Activated naive CD8-positive, alpha-beta T cell treated with anti-CD3 and anti-CD28 coated beads, Interleukin-2, amount 50 U/mL, for 24 hours (primary cell): ENCODE measurements at places on chromosomes 1 and 21.

- peak; percentile 57 for DNase-seq
- peaks cover 9% of the 10 kb centered on the region for H3K4me1 ChIP-seq
- H3K27ac ChIP-seq: no peak overlapping the region
- H3K36me3 ChIP-seq: no peaks in the 10 kb centered on the region
Measured at GRCh38 chr1:116910379-116911187, 867 bp downstream of the PTGFRN start.

- peaks cover 2% of the 10 kb centered on the region for H3K4me1 ChIP-seq
- peaks cover 3% of the 10 kb centered on the region for H3K36me3 ChIP-seq
Measured at GRCh38 chr1:232985882-232986526, 35.6 kb downstream of the NTPCR start.

DNA sequence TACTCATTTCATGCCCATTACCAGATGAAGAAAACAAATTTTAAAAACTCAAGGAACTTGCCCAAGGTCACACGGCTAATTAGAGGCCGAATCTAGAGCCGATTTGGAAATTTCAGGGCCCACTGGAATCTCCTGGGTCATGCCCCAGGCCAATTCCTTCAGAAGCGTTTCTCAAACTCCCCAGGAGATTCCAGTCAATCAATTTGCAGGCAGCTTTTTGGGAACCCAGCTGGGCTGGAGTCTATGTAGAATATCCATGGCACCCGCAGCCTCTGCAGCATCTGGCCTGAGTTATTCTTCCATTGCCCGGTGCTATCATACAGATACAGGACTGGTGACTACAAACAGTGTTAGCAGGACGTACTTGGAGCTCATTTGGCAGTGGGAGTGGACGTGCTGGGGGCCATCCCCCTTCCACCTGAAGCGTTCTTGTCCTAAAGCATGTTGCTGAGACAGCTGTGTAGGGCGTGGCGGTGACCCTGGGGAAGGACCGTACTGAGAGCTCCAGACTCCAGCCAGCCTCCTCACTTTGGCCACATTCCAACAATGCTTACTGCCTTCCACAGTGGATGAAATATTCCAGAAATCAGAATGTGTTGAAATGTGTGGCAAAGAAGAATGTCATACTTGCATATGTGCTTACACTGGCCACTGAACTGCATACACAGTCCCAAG lies 38.3 kb downstream of the ABCG1 start:
- DNase-seq: no peak
- H3K4me3 ChIP-seq: no peak overlapping the region
- H3K27me3 ChIP-seq: no peaks in the 10 kb centered on the region
- H3K4me1 ChIP-seq: peaks cover 19% of the 10 kb centered on the region
- no peak overlapping the region for H3K27ac ChIP-seq
- H3K36me3 ChIP-seq: no peaks in the 10 kb centered on the region

DNA sequence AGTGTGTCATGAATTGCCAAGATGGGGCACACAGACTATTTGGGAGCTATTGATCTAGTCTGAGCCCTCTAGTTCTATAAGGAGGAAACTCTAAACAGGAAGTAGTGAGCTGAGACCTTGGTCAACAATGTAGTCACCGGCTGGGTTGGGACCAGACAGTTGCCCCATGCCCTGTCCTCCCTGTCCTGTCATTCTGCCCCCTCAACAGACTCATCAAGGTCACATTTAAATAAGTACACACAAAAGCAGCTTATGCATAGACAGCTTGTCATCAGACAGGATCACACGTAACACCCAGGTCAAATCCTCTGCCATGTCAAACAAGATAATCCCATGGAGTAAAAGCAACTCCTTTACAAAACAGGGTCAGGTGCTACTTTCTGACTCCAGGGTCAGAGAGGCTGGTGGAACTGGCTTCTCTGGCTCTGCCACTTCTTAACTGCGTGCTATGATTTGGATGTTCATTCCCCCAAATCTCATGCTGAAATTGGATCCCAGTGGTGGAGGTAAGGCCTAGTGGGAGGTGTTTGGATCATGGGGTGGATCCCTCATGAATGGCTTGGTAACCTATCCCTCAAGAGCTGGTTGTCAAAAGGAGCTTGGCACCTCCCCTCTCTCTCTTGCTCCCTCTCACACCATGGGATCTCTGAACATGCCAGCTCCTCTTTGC lies 128.9 kb downstream of the HIVEP3 start:
- peaks cover 3% of the 10 kb centered on the region for H3K36me3 ChIP-seq
- no peaks in the 10 kb centered on the region for H3K27me3 ChIP-seq
- H3K4me3 ChIP-seq: no peak overlapping the region

- H3K4me1 ChIP-seq: peaks cover 1% of the 10 kb centered on the region
- no peaks in the 10 kb centered on the region for H3K36me3 ChIP-seq
- H3K27ac ChIP-seq: no peak overlapping the region
Measured at GRCh38 chr1:114554577-114554976, 26.8 kb downstream of the BCAS2 start.

- no peak overlapping the region for H3K27ac ChIP-seq
- no peaks in the 10 kb centered on the region for H3K27me3 ChIP-seq
- H3K4me3 ChIP-seq: no peak overlapping the region
- H3K36me3 ChIP-seq: no peaks in the 10 kb centered on the region
Measured at GRCh38 chr1:91623020-91623419, 122.4 kb downstream of the CDC7 start.

GRCh38 chr1:174965362-174966007 lies 34.3 kb upstream of the CACYBP start:
- no peaks in the 10 kb centered on the region for H3K27me3 ChIP-seq
- H3K36me3 ChIP-seq: peaks cover 2% of the 10 kb centered on the region
- peak overlapping the region; percentile 86 for H3K27ac ChIP-seq
- peak overlapping the region; percentile 68 for H3K4me3 ChIP-seq

DNA sequence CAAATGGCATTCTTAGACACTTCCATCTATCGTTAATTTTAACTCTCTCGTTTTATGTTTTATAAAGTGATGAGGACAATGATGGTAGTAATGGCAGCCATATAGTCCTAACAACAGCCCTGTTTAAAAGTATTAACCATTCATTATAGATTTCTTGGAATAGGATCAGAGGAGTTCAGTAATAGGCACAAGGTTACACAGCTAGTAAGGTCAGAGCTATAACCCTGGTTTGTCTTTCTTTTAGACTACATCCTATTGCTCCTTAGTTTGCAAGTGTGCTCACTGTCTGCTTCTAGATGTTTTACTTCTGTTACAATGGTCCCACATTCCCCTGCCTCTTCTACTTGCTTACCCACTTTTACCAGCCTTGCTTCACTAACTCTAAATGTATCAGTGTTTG lies 50.9 kb downstream of the TLCD4 start:
- no peak for DNase-seq
- no peaks in the 10 kb centered on the region for H3K4me1 ChIP-seq
- no peaks in the 10 kb centered on the region for H3K36me3 ChIP-seq
- no peak overlapping the region for H3K4me3 ChIP-seq
- H3K27me3 ChIP-seq: peaks cover 2% of the 10 kb centered on the region

GRCh38 chr1:13808729-13809131 lies 108.7 kb downstream of the PRDM2 start:
- H3K27ac ChIP-seq: no peak overlapping the region
- H3K27me3 ChIP-seq: no peaks in the 10 kb centered on the region

DNA sequence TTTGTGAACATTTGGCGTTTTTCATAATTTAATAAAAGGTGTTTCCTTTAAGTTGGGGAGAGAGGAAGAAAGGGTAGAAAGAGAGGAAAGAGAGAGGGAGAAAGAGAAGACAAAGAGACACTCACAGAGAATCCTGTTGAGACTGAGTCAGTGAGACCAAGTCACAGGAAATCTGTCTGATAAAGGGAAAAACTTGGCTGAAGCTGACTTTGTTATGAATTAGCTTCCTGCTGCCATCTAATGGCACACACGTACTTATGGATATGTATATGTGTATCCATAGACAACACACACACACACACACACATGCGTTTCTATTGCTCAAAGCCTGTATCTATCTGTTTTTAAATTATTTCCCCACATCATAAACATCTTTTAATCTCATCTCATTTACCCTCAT lies 42.5 kb upstream of the DISC1 start:
- no peaks in the 10 kb centered on the region for H3K27me3 ChIP-seq
- no peak overlapping the region for H3K27ac ChIP-seq
- H3K36me3 ChIP-seq: no peaks in the 10 kb centered on the region
- no peaks in the 10 kb centered on the region for H3K4me1 ChIP-seq

DNA sequence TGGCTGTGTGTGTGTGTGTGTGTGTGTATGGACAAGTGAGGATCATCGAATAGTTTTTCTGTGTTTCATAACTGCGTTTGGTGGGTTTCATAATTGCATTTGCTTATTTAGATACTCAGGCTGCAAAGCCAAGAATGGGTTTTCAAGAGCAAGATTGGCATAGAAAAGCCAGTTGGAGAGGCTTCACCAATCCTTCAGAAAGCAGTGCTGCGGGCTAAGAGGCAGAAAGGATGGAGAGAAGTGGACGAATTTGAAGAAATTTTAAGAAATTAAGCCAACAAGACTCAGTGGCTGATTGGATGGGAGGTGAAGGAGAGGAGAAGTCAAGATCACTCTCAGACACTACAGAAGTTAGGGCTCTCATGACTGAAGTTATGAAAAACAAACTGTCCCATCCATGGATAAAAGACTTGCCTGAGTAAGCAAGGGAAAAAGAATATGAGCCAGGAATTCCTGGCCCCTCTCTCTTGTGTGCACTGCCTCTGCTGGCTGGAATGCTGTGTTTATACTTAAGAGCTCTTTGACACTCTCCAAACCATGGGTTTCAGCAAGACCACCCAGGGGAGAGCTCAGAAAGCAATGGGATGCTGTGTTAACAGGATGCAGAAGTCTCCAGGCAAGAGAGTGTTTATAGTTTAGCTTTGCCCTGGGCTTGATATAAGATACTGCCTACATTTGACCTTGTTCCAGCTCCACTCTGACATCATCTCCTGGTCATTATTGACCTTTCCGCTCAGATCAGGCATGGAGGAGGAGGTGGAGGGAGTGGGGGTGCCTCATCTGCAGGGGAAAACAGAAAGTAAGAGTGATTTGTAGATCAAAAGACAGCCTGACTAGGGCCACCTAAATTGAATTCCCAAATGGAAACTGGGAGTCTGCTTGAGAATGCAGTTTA lies 232.0 kb upstream of the PLXNA2 start:
- no peak overlapping the region for H3K27ac ChIP-seq
- no peak for DNase-seq
- no peak overlapping the region for H3K4me3 ChIP-seq
- H3K27me3 ChIP-seq: peaks cover 2% of the 10 kb centered on the region

DNA sequence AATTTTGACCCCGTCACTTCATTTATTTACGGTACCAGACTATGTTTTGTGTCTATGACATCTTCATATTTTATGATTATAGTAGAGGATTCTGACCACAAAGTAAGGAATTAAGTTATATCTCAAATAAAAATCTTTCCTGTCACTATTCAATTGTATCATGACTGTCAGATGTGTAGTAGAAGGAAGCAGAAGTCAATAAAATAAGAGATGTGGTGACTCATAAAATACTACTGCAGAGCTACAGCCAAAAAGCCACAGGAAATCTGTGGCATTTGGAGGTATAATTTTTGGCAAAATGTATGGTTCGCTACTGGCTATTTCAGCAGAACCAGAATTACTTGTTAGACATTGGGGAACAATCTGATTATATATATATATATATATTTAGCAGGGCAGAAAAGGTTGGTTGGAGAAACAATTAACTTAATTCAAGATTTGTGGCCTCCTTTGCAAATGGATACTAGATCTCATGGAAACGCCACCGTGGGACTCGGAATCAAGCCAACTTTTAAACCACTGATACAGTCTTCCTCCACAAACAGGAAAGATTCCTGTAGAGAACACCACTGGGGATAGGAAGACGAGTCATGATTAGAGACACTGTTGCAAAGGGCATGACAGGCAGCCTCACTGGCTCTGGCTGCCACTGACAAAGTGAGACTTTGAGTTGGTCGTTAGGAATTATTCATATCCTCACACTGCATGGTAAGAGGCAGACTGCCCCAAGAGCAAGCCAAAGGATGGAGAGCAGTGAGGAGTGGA lies 5.1 kb downstream of the FCRL2 start:
- no peak for DNase-seq
- H3K4me3 ChIP-seq: no peak overlapping the region
- H3K36me3 ChIP-seq: no peaks in the 10 kb centered on the region
- H3K27ac ChIP-seq: no peak overlapping the region
- H3K4me1 ChIP-seq: peaks cover 26% of the 10 kb centered on the region

GRCh38 chr1:90274376-90274775 lies 279.5 kb downstream of the ZNF326 start:
- no peak for DNase-seq
- H3K27me3 ChIP-seq: no peaks in the 10 kb centered on the region
- no peak overlapping the region for H3K4me3 ChIP-seq
- no peaks in the 10 kb centered on the region for H3K36me3 ChIP-seq
- no peaks in the 10 kb centered on the region for H3K4me1 ChIP-seq

- peaks cover 28% of the 10 kb centered on the region for H3K36me3 ChIP-seq
- peaks cover 61% of the 10 kb centered on the region for H3K4me1 ChIP-seq
- H3K27me3 ChIP-seq: no peaks in the 10 kb centered on the region
- peak overlapping the region; percentile 36 for H3K27ac ChIP-seq
- DNase-seq: no peak
Measured at GRCh38 chr1:100364697-100365096, 12.4 kb downstream of the CDC14A start.
